CD4-positive, alpha-beta T cell (primary cell): ENCODE measurements at places on chromosomes 7 and 10.

- no peak for DNase-seq
These were observed 3.9 kb downstream of the RAB11FIP2 start for GRCh38 chr10:118042827-118043242.

GRCh38 chr10:37700886-37701780 is 156.3 kb downstream of the ZNF248 start:
- no peak for DNase-seq

DNA sequence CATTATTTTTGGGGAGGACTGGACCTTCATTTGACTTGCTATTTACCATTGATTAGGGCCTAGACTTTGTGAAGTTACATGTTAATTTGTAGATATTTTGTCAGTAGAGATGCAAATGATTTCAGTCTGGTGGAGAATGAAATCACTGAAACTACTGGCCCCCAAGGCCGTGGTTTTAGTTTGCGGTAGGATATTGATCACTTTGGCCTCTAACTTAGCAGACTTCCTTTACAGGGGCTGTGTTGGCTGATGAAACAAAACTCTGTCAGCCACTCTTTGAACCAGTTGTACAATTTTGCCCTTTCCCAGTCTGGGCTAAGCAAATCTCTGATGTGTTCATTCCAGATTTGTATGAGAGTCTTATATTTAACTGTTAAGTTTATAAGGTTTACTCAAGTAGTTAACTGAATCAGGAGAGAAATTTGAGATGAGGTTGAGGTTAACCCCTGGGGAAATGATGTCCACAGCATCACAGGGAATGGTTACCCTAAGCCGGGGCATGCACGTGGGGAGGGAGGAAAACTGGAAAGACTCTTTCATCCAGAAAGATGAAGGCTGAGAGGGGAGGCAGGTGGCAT is 105.7 kb upstream of the INSIG1 start:
- DNase-seq = no peak

GRCh38 chr10:62082729-62083411 is 181.4 kb downstream of the ARID5B start:
- DNase-seq = peak; percentile 37

DNA sequence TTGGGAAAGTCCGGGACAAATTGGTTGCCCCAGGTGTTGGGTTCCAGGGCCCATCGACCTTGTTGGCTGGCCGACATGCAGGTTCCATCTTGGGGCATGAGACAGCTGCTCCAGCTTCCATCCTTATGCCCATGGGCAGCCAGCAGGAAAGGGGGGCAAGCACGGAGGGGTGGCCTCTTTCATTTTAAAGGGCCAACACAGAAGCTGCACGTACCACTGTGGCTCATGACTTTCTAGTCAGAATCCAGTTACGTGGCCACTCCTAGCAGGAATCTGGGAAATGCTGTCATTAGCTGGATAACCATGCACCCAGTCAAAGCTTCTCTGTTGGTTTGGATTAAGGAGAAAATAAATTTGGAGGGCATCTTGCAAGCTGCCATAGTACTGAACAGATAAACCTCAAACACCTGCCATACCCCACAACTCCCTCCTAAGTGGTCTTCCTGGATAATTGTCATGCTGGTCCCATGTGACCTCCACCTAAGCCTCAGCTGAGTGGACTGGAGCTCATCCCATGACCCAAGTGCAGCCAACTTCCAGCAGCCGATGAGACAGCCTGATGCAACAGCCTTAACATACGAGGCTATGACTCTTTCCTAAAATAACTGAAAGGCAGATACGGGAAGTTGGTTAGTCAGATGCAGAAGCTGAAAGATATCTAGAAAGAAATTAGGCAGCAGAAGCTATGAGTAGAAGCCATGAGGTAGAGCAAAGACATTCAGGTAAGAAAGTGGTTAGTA is 21.4 kb upstream of the GSDME start:
- no peak for DNase-seq

GRCh38 chr10:104440221-104440620 is 86.6 kb downstream of the CFAP58 start:
- DNase-seq = no peak

GRCh38 chr10:31395695-31396094 is 76.7 kb downstream of the ZEB1 start:
- DNase-seq = no peak

GRCh38 chr10:100748231-100749058 is 3.1 kb downstream of the PAX2 start:
- no peak for DNase-seq

- no peak for DNase-seq
These were observed 17.6 kb upstream of the VSIR start for GRCh38 chr10:71790749-71791440.

DNA sequence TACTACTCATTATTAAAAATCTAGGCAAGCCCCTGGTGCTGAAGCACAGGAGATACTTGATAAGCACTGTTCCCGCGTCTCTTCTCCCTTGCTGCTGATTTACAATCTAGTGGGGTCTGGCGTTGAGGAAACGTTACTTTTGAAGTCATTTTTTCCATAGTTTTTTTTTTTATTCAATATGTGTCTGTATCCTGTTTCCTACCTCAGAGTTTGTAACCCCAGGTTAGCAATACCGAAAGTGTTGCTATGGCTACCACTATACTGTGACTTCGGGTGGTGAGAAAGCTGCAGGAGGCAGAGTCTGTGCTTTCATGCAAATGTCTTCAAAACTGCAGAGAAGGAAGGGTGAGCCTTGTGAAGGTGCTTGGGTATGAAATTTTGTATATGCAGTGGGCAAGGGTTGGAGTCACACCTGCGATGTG is 458.8 kb upstream of the GHITM start:
- no peak for DNase-seq

DNA sequence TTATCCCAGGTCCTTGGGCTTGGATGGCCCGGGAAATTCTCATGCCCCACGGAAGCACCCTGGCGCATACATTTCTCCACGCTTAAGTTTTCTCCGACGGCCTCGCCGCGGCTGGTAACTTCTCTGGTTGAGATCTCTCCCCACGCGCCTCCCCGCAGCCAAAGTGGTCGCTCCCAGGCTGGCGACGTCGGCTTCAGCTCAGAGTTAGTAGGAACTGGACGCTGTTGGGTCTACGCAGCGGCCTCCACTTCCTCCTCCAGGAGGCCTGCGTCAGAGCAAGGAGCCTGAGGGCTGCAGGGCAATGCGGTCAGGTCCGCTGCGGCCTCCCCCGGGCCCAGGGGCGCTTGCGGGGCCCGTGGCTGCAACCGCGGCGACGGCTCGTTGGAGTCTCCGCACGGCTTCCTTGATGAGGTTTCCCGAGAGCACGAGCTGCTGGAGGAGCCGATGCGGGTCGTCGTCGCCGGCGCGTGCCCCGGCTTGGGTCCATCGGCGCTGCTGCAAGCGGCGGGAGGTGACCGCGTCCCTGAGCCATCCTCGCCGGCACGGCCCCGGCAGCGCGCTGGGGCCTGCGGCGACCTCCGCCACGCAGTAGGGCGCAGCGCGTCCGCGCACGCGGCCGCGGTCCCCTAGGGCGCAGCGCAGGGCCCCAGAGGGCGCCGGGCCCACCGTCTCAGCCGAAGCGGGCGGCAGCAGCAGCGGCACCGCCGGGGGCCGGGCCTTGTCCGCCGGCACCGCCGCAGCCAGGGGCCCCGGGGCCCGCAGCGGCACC is 744 bp downstream of the FRAT2 start:
- DNase-seq = peak; percentile 63

DNA sequence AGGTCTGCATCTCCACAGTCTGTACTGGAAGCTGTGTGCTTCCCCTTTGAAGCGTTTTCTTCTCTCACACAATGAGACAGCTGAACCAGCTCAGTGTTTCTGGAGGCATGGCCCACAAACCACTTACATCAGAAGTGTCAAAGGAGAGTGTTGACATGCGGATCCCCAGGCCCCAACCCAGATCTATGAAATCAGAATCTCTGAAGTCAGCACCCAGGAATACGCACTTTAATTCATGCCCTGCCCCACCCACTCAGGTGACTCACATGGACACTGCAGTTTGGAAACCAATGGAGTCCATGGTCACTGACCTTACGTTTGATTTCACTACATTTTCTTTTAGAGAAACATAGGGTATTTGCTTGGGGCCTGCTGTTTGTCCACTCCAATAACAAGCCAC is 19.0 kb downstream of the TLL2 start:
- DNase-seq = no peak

- DNase-seq = no peak
These were observed 247.3 kb upstream of the AOAH start for GRCh38 chr7:36971515-36972139.

- DNase-seq = no peak
These were observed 29.2 kb downstream of the FAM3C start for GRCh38 chr7:121366852-121367431.

DNA sequence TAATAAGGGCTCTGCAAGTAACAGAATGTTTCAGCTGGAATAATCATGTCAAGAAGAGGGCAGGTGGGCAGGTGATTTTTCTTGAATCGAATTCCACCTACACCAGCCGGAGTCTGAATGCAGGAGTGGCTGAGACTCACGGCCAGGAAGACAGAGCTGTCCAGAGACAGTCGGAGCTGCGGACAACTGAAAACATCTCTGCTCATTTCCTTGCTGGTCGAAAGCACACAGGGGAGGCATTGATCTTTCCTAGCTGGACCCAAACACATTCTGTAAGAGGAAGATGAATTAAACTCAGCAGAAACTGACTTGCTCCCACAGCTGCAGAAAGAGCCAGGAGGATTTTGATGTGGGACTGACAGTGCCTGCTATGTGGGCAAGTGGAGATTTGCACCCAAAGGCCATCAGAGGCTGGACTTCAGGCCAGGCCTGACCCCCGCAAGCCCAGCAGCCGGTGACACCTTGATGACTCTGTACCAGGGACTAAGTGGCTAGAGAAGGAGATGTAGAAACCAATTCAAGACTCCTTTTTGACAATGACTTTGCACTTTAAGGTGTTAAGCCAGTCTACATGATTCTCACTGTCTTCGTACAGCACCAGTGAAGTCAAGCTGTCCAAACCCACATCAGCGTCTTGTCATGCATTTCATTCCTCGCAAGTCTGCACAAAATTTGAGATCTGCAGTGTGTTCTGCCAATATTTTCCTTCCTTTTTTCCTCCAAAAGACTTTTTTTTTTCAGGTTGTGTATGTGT is 169.4 kb downstream of the TEX36 start:
- no peak for DNase-seq

DNA sequence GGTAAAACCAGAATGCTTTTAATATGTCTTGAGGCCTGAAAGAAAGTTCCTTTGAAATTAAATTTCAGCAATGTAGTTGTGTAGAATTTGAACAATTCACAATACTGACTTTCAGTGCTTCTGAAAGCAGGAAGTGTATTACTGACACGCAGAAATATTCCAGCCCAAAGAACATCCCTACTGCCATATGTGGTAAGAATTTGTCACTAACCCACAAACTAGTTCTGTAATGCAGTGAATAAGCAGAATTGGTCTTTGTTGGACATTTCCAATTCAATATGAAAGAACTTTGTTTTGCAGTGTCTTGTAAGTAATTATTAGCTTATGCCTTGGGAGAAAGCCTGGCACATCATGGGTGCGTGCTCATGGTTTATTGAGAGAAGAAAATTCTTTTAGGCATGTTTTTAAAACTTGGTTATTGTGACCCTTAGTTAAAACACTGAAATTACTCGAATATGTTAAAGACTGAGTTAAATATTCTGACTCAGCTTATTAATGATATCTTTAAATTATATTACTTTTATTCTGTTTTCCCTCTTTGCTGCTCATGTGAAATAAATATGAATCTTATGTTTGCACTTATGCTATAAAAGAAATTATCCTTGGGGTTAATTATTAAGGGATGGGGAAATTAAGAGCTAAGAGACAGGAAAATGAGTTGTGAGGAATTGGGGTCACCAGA is 33.4 kb downstream of the PTPN12 start:
- no peak for DNase-seq

GRCh38 chr10:17219024-17219423 is 9.0 kb upstream of the VIM start:
- DNase-seq = no peak

DNA sequence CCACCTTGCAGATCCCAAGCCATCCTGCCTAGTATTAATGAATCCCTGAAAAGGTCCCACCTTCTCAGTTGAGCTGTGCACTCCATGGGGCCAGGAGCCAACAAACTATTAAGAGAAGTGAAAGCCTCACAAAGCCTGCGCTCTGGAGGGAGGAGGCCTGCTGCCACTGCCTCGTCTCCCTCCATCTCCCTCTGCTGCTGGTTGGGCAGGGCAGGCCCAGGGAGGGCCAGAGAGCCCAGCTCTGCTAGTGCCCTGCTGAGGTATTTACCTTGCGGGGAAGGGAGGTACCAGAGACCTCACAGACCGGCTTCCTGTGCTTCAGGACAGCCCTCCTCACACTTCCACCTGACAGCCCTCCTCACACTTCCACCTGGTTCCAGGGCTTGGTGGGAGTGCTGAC is 171.5 kb downstream of the SH3PXD2A start:
- no peak for DNase-seq

DNA sequence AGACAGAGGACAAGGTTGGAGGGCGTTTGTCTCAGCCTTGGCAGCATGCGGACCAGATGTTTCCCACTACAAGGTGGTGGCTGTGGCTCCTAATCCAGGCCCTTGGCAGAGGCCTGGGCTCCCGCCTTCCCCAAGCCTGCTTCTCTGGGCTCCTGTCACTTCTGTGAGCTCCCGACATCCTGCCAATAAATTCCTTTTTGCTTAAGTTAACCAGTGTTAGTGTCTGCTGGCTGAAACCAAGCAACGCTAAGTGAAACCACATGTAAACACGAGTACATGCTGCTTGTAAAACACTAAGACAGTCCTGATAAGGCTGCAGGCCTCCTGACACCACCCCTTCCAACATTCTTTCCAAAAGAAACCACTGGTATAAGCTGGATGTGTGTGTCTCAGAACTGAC is 263.6 kb upstream of the ZMIZ1 start:
- DNase-seq = no peak

DNA sequence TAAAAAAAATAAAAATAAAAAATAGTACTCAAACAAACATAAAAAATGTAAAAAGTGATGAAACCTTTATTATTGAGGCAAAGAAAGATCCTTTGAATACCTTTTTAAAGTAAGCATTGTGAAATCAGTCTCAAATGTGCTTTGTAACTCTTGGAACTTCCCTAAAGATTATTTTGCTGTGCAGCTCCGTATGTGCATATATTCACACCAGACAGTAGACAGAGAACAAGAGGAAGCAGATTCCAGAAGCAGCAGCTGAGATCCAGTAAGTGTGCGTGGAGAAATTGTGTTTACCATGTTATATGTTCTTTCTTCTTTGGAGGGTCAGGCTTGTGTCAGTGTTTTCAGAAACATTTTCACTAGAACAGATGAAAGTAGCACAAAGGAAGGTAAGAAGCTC is 324.9 kb downstream of the AGMO start:
- DNase-seq = no peak

GRCh38 chr10:62266611-62267010 is 2.0 kb downstream of the RTKN2 start:
- DNase-seq = no peak
